ENCODE measurements at places on chromosomes 16 and 17. TPM values are rescaled to one million over a fixed set of nuclear protein-coding genes. Genes with fewer than 3 reads are reported as not detected.

GRCh38 chr16:15672514-15673167, 22.6 kb downstream of the NDE1 start:
- H3K4me1 ChIP-seq: peaks cover 28% of the 10 kb centered on the region
- H3K36me3 ChIP-seq: peaks cover 58% of the 10 kb centered on the region
- peak overlapping the region; percentile 87 for H3K27ac ChIP-seq
- H3K4me3 ChIP-seq: no peak overlapping the region
- peak; percentile 93 for DNase-seq

DNA sequence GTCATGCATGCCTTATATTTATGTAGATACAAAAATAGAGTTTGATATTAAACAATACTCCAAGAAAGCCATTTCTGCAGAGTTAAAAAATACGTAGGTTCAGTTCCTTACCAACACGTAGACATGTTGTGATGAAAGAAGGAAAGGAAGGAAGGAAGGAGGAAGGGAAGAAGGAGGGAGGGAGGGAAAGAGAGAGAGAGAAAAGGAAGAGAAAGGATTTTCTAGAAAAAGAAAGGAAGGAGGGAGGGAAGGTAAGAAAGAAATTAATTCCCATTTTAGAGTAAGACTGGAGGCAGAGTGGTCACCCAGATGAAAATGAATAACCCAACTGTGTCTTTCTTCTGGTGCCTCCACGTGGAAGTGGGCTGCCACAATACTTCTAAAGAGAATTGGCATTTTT, 652.1 kb downstream of the WWOX start:
- no peak overlapping the region for H3K4me3 ChIP-seq
- H3K27ac ChIP-seq: no peak overlapping the region
- no peak for DNase-seq
- H3K36me3 ChIP-seq: no peaks in the 10 kb centered on the region

DNA sequence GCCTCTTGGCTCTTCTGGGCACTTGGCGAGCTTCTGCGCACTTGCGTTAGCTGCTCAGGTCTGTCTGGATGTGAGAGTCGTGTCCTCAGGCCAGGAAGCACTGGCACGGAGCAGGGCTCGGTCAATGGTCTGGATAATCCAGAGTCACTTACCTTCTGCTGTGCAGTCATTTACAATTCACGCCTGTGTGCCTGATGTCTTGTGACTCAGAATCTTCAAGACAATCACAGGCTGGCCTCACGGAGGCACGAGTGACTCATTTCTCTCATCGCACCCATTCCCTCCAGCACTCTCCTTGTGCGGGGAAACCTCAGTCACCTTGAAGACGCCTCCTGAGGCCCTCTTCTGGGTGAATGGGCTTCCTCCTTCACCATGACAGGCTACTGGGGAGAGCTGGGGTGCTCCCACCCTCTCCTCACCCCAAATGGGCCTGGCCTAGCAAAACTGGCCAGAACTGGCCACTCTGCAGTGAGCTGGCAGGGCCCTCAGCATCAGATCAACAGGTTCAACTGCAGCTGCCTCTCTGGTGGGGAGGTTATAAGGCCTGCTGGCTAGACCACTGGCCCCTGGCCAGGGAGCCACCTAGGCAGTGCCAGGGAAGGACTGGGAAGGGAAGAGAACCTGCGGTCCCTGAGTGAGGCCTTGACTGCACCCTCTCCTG, 1.9 kb upstream of the CAPN15 start:
- H3K27me3 ChIP-seq: no peaks in the 10 kb centered on the region
- no peak for DNase-seq
- H3K4me1 ChIP-seq: peaks cover 73% of the 10 kb centered on the region
- peak overlapping the region; percentile 96 for H3K27ac ChIP-seq

DNA sequence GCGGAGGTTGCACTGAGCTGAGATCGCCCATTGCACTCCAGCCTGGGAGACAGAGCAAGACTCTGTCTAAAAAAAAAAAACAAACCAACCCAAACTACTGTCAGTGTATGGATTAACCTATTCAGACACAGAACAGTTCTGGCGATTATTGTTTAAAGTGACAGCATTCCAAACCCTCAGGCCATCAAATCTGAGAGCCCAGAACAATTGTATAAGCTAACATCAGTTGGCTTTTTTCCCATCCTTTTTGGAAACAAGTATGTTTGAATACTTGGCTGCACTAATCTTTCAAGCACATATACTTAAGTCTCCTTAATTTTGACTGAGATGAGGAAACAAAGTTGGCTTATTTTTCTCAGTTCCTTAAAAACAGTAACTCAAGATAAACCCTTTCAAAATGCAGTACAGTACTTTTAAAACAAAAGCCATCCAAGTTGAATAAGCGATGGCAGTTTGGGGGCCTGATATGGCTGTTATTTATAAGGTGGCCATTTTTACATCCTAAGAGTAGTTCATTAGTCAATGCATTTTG, 1.4 kb downstream of the ZSWIM7 start:
- H3K27me3 ChIP-seq: no peaks in the 10 kb centered on the region
- H3K27ac ChIP-seq: peak overlapping the region; percentile 97
- H3K36me3 ChIP-seq: peaks cover 12% of the 10 kb centered on the region
- peaks cover 41% of the 10 kb centered on the region for H3K4me1 ChIP-seq
- no peak overlapping the region for H3K4me3 ChIP-seq

GRCh38 chr16:88534638-88535190, 35.5 kb upstream of the ZC3H18 start:
- H3K4me1 ChIP-seq: peaks cover 9% of the 10 kb centered on the region
- peaks cover 6% of the 10 kb centered on the region for H3K36me3 ChIP-seq
- peak overlapping the region; percentile 87 for H3K27ac ChIP-seq
- H3K27me3 ChIP-seq: peaks cover 5% of the 10 kb centered on the region

- H3K4me3 ChIP-seq: no peak overlapping the region
- H3K27me3 ChIP-seq: no peaks in the 10 kb centered on the region
- peaks cover 41% of the 10 kb centered on the region for H3K4me1 ChIP-seq
- H3K27ac ChIP-seq: no peak overlapping the region
- H3K36me3 ChIP-seq: no peaks in the 10 kb centered on the region
These were observed 238.7 kb upstream of the CIBAR2 start for GRCh38 chr16:85350973-85351372.

DNA sequence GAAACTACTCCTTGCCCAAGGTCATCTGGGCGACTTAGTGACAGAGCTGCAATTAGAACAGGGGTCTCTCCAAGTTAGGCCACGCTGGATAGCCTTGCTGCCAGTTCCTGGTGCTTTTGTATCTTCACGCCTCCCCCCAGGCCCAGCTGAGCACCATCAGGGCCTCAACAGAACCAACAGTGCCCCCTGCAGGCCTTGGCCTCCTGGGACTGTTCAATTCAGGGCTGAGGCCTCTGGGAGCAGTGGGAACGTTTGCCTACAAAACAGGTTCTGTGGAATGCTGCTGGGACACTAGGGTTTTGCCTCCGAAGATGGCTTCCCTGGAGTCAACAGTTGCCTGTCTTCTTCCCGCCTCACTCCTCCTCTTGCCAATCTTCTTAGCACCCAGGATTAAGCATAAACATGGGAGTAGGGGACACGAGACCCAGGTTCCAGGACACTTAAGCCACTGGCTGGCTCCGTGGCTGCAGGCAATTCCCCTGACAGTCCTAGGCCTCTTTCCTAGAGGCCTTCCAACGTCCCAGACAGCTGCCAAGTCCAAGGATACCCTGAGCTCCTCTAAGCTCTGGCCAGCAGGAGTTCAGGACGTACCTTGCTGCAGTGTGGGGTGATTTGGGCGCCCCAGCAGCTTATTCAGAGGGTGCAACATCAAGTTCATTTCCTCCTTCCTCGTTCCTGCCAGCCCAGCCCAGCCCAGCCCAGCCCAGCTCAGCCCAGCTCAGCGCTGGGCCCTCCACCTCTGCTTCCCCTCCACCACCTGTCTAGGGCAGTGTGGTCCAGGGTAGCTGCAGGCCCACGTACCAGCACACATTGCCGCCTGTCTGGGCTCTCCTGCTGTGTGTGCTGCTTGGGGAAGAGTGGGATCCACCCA, 246.6 kb upstream of the RPL38 start:
- peak; percentile 82 for DNase-seq
- H3K27me3 ChIP-seq: no peaks in the 10 kb centered on the region
- H3K4me1 ChIP-seq: peaks cover 8% of the 10 kb centered on the region
- no peak overlapping the region for H3K4me3 ChIP-seq

- H3K27ac ChIP-seq: no peak overlapping the region
- H3K4me3 ChIP-seq: no peak overlapping the region
- no peaks in the 10 kb centered on the region for H3K36me3 ChIP-seq
- DNase-seq: no peak
These were observed 185.6 kb downstream of the UTP18 start for GRCh38 chr17:51445946-51446345.

Gene ROGDI
- 29.2 TPM for total RNA-seq

GRCh38 chr16:72255786-72256185, 83.8 kb upstream of the PMFBP1 start:
- H3K4me3 ChIP-seq: no peak overlapping the region
- no peaks in the 10 kb centered on the region for H3K36me3 ChIP-seq
- no peaks in the 10 kb centered on the region for H3K4me1 ChIP-seq
- no peak for DNase-seq

GRCh38 chr17:40720899-40721298, 17.3 kb upstream of the KRT24 start:
- H3K36me3 ChIP-seq: no peaks in the 10 kb centered on the region
- peaks cover 8% of the 10 kb centered on the region for H3K27me3 ChIP-seq
- no peak for DNase-seq
- no peaks in the 10 kb centered on the region for H3K4me1 ChIP-seq

GRCh38 chr17:19328441-19329061, 34.0 kb downstream of the B9D1 start:
- no peak for DNase-seq
- no peak overlapping the region for H3K27ac ChIP-seq
- H3K4me3 ChIP-seq: no peak overlapping the region

DNA sequence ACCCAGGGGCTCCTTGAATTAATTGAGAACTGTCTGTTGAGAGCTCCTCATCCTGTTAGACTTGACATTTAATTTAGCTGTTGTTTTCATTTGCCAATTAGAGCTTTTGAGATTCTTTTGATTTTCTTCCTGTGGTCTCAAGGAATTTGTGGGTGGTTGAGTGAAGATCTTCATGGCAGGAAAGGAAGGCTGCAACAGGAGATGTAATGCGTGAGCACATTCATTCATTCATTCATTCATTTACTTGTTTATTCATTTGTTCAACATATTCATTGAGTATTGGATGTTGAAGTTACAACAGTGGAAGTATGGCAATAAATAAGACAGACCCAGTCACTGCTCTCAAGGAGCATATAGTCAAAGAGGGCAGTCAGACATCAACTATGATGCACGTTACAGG, 117.7 kb downstream of the PRKCB start:
- H3K4me1 ChIP-seq: peaks cover 99% of the 10 kb centered on the region
- no peaks in the 10 kb centered on the region for H3K36me3 ChIP-seq
- H3K27ac ChIP-seq: peak overlapping the region; percentile 57
- no peak for DNase-seq

Gene CCL7
- not detected for total RNA-seq

DNA sequence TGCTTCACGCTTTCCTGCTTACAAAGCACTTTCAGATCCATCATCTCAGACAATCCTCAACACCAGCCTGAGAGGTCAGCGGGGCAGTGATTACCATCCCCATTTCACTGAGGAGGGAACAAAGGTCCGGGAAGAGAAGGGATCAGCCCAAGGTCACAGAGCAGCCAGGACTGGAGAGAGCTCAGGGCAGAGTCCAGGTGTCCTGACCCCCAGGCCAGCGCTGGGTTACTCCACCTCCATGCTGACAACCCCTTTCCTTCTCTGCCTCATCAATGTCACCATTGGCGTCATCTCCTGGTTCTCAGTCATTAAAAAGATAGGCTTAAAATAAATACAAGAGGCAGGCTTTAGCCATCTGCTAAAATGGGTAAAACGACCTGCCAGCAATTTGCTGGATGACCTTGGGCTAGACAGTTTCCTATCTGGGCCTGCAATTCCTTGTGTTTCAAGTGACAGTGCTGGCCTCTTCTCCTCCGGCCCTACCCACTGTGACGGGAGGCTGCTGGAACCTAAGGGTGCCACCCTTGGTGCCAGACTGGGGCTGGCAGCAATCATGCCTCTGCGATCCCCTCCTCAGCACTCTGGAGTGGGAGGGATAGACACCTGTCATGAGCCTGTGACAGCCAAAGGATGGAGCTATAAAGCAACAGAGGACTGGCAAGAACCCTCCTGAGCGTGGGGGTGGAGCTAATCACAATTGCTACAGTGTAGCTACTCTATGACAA, 79.5 kb upstream of the CCL1 start:
- H3K27ac ChIP-seq: no peak overlapping the region
- no peak overlapping the region for H3K4me3 ChIP-seq
- H3K36me3 ChIP-seq: no peaks in the 10 kb centered on the region
- H3K27me3 ChIP-seq: peaks cover 49% of the 10 kb centered on the region
- no peaks in the 10 kb centered on the region for H3K4me1 ChIP-seq

GRCh38 chr17:39243155-39243554, 17.4 kb upstream of the STAC2 start:
- no peaks in the 10 kb centered on the region for H3K36me3 ChIP-seq
- no peaks in the 10 kb centered on the region for H3K27me3 ChIP-seq
- peaks cover 6% of the 10 kb centered on the region for H3K4me1 ChIP-seq

Gene ASPA
- 5.0 TPM for total RNA-seq
